ENCODE measurements at places on chromosomes 16 and 17.

- DNase-seq = peak; percentile 77
Measured at GRCh38 chr16:15949210-15950160, at the start of gene ABCC1. Gene ABCC1, plus strand, starts transcription at chr16:15949616. Its CDS starts 136 bp downstream, at chr16:15949752.

GRCh38 chr17:1966274-1967086, 58.7 kb downstream of the RTN4RL1 start:
- no peak for DNase-seq

DNA sequence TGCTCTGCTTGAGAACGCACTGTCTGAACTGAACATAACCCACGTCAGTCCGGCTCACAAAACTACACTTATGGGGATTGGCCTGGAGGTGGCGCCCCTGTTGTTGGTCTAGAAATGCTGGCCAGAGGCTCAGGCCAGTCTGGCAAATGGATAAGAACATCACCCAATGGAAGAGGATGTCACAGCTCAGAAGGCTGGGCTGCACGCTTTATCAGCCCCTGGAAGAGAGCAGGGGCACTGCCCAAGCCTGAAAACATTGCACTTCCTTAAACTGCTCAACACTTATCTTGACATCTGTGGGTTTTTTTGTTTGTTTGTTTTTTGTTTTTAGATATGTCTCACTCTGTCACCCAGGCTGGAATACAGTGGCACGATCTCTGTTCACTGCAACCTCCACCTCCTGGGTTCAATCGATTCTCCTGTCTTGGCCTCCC, 24.8 kb upstream of the BPTF start:
- peak; percentile 87 for DNase-seq

- no peak for DNase-seq
Measured at GRCh38 chr16:23064639-23065038, 84.6 kb downstream of the USP31 start.

DNA sequence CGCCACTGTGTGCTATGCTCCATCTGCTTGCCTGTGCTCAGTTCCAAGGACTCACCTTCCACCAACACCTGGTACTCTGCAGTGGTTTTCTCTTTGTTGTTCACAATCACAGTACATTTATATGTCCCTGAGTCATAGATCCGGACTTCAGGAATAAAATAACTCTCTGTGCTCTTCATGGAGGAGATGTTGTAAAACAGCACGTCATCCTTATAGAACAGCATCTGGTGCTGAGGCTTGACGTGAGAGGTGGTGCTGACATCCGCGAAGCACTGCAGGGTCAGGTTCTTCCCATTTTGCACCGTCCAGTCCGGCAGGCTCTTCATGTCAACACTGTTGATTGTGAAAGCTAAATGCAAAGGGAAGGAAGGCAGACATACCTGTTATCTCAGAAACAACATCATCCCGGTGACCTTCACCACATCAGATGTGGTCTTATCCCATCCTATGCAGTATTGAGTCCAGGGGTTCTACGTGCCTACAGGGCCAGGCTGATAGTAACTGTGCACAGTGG, 12.8 kb downstream of the PECAM1 start:
- no peak for DNase-seq

DNA sequence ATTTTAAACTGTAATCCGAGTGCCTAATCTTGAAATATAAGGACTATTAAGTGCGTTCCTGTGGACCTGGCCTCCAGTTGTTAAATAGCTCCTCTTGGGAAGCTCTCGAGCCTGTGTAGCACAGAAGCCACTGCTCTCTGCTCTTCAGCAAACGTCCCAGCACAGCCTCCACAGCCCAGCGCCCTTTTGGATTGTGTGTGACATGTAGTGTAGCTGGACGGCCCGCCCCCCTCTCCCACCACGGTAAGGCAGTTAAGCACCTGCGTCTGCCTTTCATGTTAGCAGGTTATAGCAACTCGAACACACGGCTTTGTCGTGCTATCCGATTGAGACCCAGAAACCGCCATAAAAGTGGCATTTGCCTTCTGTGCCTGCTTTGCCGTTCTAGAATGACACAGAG, 79.2 kb upstream of the CHMP6 start:
- peak; percentile 53 for DNase-seq

GRCh38 chr17:82931699-82932517, 92.1 kb upstream of the ZNF750 start:
- DNase-seq = no peak

DNA sequence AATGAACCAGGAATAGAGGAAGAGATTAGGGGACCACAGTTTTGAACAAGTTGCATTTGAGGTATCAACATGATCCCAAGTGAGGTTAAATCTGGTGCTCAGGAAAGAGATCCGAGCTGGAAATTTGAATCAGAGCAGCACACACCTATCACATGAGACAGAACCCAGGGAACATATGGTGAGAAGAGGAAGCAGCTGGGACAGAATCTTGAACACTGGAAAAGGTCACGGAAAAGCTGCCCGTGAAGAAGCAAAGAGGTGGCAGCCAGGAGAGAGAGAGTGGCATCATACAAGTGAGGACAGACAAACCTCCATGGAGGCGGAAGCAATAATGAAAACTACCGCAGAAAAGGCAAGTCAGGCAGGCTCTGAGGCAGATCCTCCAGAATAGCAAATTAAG, 36.1 kb downstream of the USP31 start:
- no peak for DNase-seq

- no peak for DNase-seq
Measured at GRCh38 chr16:15552507-15552906, 90.4 kb downstream of the MARF1 start.

DNA sequence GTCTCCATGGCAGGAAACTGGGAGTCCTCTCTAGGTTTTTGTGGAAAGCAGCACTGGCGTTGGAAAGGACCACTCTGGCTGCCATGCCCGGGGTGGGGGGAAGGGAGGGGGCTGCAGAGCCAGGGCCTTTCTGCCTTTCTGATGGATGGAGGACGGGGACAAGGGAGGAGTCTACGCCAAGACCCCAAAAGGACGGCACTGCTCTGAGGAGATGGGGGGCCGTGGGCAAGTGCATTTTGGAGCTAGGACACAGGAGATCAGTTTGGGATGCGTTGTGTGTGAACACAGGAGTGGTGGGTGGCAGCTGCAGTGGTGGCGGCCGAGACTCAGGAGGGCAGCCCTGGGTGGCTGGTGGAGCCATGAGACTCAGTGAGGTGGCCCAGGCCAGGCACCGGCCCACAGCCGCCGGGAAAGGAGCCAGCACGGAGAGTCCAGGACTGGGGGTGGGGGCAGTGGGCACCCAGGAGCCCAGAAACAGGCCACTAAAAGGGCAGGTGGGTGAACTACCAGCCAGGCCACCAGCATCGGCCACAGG, 2.0 kb downstream of the CENPX start:
- no peak for DNase-seq

DNA sequence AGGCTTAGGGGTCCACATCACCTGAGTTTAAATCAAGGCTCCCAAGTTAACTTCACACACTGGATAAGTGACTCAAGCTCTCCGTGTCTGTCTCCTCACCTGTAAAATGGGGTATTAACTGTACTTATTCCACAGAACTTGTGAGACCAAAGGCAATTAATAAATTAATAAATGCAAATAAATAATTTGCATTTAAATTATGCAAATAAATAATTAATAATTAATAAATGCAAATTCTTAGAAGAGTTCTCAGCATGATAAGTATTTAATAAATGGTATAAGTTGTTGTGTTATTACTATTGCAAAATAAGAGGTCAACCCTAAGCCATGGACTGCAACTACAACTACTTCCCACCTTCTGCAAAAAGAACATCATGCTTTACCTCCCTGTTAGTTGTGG, 13.7 kb upstream of the CXCL16 start:
- DNase-seq = no peak
